ENCODE measurements at places on chromosomes 4 and X. TPM values are rescaled to one million over a fixed set of nuclear protein-coding genes. Genes with fewer than 3 reads are reported as not detected.

The EDA gene
- polyA plus RNA-seq = 1.3 TPM

The SPANXB1 gene
- not detected for polyA plus RNA-seq

The MECP2 gene
- 36.1 TPM for polyA plus RNA-seq

The ATP10D gene
- 4.5 TPM for polyA plus RNA-seq

The TGIF2LX gene
- polyA plus RNA-seq = not detected

The MAGEA11 gene
- not detected for polyA plus RNA-seq

The BCORL1 gene
- polyA plus RNA-seq = 1.0 TPM

The UCP1 gene
- not detected for polyA plus RNA-seq

The SUPT20HL1 gene
- polyA plus RNA-seq = not detected

The TLR2 gene
- polyA plus RNA-seq = not detected

The GABRQ gene
- polyA plus RNA-seq = 1.2 TPM

The ITGB1BP2 gene
- 5.4 TPM for polyA plus RNA-seq

The POU4F2 gene
- polyA plus RNA-seq = not detected

The DDIT4L gene
- polyA plus RNA-seq = not detected
